ENCODE measurements at places on chromosomes 6 and 20.

DNA sequence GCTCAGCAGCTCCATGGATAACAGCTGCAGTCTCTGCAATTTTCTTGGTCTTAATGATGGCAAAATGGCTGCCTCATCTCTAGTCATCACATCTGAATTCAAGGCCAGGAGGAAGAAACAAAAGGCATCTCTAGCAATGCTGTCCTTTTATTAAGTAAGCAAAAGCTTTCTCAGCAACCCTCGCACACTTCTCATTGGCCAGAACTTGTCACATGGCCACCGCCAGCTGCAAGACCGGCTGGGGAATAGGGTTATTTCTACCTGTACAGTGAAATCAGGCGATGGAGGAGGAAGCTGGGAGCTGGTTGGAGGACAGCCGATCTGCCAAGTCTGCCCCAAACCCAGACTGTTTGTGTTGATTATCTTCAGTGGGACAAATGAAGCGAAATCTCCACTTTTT, 33.4 kb downstream of the ANKRD60 start:
- DNase-seq = no peak

DNA sequence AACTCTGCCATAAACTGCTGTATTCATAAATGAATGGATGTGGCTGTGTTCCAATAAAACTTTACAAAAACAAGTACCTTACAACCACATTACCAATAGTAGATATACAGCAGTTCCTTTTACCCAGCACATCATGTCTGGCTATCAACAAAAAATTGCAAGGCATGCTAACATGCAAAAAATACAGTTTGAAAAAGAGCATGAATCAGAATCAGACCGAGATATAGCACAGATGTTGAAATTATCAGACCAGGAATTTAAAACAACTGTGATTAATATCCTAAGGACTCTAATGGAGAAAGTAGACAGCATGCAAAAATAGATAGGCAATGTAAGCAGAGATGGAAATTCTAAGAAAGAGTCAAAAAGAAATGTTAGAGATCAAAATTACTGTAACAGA, 8.4 kb upstream of the NUS1 start:
- DNase-seq = no peak

DNA sequence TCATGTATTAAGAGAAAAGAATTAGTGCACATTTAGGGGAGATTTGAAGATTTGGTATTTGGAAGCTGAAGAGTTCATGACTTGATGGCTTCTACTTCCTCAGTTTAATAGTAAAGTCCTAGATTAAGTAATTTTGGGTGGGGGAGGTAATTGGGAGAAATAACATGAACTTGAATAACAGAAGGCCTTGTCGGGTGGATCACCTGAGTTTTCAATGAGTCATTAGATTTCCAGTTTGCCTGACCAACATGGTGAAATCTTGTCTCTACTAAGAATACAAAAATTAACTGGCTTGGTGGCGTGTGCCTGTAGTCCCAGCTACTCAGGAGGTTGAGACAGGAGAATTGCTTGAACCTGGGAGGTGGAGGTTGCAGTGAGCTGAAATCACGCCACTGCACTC, 181.0 kb downstream of the GJA1 start:
- no peak for DNase-seq

DNA sequence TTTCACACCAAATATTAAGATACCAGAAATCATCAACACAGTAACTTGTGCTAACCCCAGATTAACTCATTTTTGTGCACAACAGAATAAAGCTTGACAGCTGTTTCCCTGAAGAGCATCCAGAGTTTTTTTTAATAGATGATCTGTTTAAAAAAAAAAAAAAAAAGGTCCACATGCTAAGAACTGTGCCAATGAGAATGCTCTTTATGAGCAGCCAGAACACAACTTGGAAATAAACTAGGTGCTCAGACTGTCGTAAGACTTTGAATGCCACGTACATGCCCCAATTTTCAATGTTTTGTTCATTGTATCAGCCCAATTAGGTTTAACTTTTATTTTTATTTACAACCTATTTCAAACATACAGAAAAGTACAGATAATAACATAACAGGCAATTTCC, 47.3 kb downstream of the STAU1 start:
- no peak for DNase-seq

DNA sequence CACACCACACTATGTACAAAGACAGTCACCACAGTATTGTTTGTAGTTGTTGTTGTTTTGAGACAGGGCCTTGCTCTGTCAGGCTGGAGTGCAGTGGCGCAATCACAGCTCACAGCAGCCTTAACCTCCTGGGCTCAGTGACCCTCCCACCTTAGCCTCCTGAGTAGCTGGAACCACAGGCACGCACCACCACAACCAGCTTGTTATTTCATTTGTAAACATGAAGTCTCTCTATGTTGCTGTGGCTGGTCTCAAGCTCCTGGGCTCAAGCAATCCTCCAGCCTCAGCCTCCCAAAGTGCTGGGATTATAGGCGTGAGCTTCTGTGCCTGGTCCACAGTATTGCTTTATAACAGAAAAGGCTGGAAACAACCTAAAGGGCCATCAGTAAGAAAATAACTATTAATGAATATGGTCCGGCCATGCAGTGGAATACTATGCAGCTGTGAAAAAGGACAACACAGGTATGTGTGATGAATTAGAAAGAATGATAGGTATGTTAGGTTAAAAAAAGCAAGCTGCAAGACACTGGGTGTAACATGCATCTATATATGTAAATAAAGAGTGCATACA, 30.0 kb upstream of the PTGIS start:
- DNase-seq = no peak

DNA sequence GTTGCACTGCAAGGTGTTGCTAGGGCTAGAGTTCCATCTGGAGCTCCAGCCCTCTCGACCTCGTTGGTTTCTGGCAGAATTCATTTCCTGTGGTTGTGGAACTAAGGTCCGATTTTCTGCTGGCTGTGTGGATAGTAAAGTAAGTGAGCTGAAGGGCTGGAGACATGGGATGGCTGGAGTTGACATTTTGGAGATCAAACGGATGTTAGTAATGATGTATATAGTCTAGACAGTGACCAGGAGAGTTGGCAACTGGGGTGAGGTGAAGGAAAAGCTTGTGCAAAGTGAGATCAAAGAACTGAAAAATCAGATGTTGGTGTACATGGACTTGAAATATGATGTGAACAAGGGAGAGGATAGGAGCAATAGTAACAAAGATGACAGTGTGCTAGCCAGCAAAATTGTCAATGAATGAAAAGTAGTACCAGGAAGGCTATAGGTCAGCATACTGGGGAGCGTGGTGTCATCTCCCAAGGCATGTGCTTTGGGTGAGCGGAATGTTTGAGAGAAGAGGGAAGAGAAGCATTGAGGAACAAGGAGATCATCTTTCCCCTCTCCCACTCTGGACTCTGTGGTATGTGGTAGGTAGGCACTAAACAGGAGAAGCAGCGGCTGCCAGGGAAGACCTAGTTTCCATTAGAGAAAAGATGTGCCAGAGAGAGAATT, 7.8 kb downstream of the QRSL1 start:
- DNase-seq = no peak

DNA sequence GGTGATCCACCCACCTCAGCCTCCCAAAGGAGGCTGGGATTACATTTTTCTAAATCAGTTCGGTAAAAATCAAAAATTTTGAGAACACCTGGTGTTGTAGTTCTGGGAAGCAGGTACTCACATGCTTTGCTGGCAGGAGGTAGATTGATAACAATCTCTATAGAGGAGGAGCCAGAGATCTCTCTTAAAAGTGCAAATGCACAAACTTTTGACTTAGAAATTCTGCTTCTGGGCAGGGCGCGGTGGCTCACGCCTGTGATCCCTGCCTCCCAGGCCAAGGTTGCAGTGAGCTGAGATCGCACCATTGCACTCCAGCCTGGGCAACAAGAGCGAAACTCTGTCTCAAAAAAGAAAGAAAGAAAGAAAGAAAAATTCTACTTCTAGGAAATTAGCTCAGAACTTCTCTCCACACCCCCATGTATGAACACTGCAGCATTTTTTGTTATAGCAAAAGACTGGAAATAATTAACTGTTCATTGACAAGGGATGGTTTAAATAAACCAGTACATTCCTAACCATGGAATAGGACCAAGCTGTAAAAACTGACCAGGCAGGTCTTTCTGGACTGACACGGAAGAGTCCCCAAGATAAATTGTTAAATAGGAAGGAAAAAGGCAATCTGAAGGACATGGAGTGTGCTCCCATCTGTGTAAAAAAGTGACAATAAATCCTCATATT, 14.4 kb upstream of the TRIB3 start:
- DNase-seq = no peak
